Esophagus squamous epithelium (tissue), 5 donors: ENCODE measurements at places on chromosomes 16 and 17. TPM values are rescaled to one million over a fixed set of nuclear protein-coding genes. Genes with fewer than 3 reads are reported as not detected.

DNA sequence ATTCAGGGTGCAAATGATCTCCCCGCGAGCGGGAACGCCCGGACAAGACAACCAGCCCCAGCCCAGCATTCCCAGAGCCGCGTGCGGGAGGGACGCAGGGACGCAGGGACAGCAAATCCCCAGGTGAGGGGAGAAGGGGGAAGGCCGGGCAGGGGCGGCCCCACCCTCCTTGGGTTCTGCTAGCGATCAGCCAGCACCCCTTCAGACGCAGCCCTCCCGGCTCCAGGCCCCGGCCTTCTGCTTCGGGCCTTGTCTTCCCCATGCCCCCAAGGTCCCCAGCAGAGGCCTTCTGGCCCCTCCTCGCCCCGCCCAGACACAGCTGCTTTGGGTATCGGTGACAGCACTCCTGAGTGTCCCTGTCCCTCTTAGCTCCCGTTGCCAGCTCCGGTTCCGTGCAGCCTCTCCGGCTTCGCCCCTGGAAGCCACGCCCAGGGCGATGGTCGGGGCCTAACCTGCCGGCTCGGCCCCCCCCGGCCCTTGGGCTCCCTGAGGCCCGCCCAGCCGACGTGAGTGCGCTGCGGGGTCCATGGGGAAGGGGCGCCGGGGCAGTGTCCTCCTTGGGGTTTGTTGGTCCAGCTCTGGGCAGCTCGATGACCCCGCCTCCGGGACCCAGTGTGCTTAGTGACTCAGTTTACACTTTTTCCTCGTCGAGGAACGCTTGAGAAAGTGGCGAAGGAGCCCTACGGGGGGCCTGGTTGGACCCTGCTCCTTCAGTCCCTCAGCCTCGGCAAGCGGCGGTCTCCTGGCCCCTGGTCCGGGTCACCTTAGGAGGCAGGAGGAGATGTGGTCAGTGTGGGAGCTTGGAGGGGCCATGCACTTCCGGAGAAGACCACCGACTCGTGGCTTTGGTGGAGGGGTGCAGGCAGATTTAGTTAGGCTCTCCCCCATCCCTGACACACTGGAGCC lies 50.5 kb upstream of the AMZ2 start:
- peaks cover 8% of the 10 kb centered on the region for H3K27me3 ChIP-seq
- peaks cover 49% of the 10 kb centered on the region for H3K4me1 ChIP-seq
- H3K27ac ChIP-seq: no peak overlapping the region
- peak overlapping the region; percentile 51 for H3K4me3 ChIP-seq
- DNase-seq: no peak
- no peaks in the 10 kb centered on the region for H3K36me3 ChIP-seq

- peaks cover 8% of the 10 kb centered on the region for H3K4me1 ChIP-seq
- no peak overlapping the region for H3K27ac ChIP-seq
- H3K27me3 ChIP-seq: no peaks in the 10 kb centered on the region
- no peak overlapping the region for H3K4me3 ChIP-seq
- no peaks in the 10 kb centered on the region for H3K36me3 ChIP-seq
Observed at GRCh38 chr17:80649200-80649644, 104.6 kb downstream of the RPTOR start.

Gene NPIPB13
- 0.94 TPM for total RNA-seq

GRCh38 chr16:85417156-85417860 lies 195.8 kb upstream of the GSE1 start:
- H3K4me3 ChIP-seq: no peak overlapping the region
- H3K36me3 ChIP-seq: no peaks in the 10 kb centered on the region
- H3K27ac ChIP-seq: no peak overlapping the region
- H3K27me3 ChIP-seq: no peaks in the 10 kb centered on the region

Gene CDH5
- 6.5 TPM for total RNA-seq

GRCh38 chr16:86252596-86252995 lies 257.7 kb upstream of the FOXF1 start:
- DNase-seq: no peak
- H3K36me3 ChIP-seq: no peaks in the 10 kb centered on the region
- H3K27me3 ChIP-seq: no peaks in the 10 kb centered on the region
- H3K4me3 ChIP-seq: no peak overlapping the region
- H3K4me1 ChIP-seq: no peaks in the 10 kb centered on the region

DNA sequence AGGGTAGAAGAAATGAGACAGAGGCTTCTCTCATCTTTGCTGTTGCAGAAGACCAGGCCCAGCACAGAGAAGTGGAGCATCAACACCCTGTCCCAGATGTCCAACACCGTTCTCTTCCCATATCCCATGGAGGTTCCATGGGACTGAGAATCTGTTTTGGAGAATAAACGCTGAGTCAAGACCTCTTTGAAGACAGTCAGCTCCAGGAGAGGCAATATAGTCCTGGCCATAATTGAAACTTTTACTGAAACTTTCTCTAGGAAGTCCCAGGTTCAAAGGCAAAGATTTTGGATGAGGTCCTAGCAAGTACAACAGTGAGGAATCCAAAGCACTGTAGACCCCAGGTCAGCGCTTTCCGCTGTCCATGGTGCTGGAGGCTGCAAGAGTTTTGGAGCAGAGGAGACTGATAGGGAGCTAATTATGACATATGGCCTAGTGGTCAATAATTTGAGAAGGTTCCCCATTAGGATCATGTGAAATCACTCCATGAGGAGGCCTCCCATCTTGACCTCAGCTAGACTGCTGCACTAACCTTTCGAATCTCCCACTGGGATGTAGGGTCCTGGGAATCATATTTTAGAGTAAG lies 36.0 kb downstream of the OSBPL7 start:
- H3K4me1 ChIP-seq: peaks cover 12% of the 10 kb centered on the region
- no peak overlapping the region for H3K27ac ChIP-seq
- no peaks in the 10 kb centered on the region for H3K36me3 ChIP-seq
- peaks cover 10% of the 10 kb centered on the region for H3K27me3 ChIP-seq
- no peak overlapping the region for H3K4me3 ChIP-seq

Gene KCTD11
- total RNA-seq: 18.5 TPM

Gene CTRB1
- not detected for total RNA-seq

Gene HYDIN
- 2.4 TPM for total RNA-seq

GRCh38 chr17:179781-180380 lies 1.6 kb downstream of the DOC2B start:
- H3K4me3 ChIP-seq: peak overlapping the region; percentile 34
- H3K4me1 ChIP-seq: peaks cover 25% of the 10 kb centered on the region
- H3K27ac ChIP-seq: peak overlapping the region; percentile 84
- no peaks in the 10 kb centered on the region for H3K36me3 ChIP-seq
- peaks cover 86% of the 10 kb centered on the region for H3K27me3 ChIP-seq

Gene MPP2
- total RNA-seq: 3.6 TPM

Gene SOCS1
- total RNA-seq: 4.4 TPM

- peaks cover 42% of the 10 kb centered on the region for H3K4me1 ChIP-seq
- no peak overlapping the region for H3K27ac ChIP-seq
- no peak for DNase-seq
- H3K4me3 ChIP-seq: no peak overlapping the region
- H3K27me3 ChIP-seq: no peaks in the 10 kb centered on the region
Observed at GRCh38 chr16:17360693-17361122, 110.1 kb downstream of the XYLT1 start.

Gene MLKL
- 16.6 TPM for total RNA-seq

Gene SLC5A11
- not detected for total RNA-seq

DNA sequence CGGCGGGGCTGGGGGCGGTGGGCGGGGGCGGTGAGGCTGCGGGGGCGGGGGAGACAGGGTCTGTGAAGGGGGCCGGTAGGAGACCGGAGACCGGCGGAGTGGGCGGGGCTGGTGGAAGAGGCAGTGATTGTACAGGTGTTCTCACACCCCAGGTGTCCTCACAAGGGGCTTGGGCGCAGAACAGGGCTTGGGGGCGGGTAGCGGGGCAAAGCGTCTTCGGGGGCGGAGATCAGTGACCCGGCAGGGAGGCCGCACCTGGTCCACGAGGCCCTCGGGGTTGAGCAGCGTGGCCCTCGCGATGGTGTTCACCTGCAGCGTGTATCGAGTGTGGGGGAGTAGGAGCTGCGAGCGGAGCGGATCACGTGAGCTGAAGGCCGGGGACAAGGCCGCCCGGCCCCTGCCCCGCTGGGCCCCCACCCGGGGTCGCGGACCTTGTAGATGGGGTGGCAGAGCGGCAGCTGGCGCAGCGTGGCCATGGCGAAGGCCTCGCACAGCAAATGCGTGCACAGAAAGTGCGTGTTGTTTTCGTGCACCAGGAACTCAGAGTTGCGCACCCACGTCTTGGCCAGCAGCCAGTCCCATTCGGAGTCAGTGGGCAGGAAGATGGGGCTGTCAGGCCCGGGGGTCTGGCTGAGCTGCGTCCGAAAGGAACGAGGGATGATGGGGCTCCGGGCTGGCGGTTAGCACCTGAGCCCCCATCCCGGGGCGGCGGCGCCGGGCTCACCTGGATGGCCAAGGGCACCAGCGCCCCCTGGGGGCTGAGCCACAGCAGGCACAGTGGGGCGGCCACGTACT lies 8.5 kb downstream of the ALOXE3 start:
- H3K27ac ChIP-seq: peak overlapping the region; percentile 21
- H3K36me3 ChIP-seq: no peaks in the 10 kb centered on the region
- peaks cover 69% of the 10 kb centered on the region for H3K27me3 ChIP-seq
- H3K4me1 ChIP-seq: peaks cover 11% of the 10 kb centered on the region
- H3K4me3 ChIP-seq: peak overlapping the region; percentile 50

- H3K36me3 ChIP-seq: no peaks in the 10 kb centered on the region
- no peak for DNase-seq
- peaks cover 36% of the 10 kb centered on the region for H3K4me1 ChIP-seq
Observed at GRCh38 chr17:60134396-60135150, 15.2 kb upstream of the CA4 start.

Gene RND2
- 0.53 TPM for total RNA-seq

Gene C17orf107
- 0.88 TPM for total RNA-seq

Gene ITGB3
- total RNA-seq: 4.9 TPM

GRCh38 chr17:67784364-67785121 lies 40.8 kb upstream of the BPTF start:
- no peak overlapping the region for H3K4me3 ChIP-seq
- H3K27ac ChIP-seq: no peak overlapping the region
- H3K36me3 ChIP-seq: no peaks in the 10 kb centered on the region
- no peak for DNase-seq
- no peaks in the 10 kb centered on the region for H3K27me3 ChIP-seq
- peaks cover 6% of the 10 kb centered on the region for H3K4me1 ChIP-seq

Gene CCL17
- 1.3 TPM for total RNA-seq

GRCh38 chr16:51569203-51569931 lies 418.3 kb upstream of the SALL1 start:
- H3K36me3 ChIP-seq: no peaks in the 10 kb centered on the region
- H3K4me3 ChIP-seq: no peak overlapping the region
- no peaks in the 10 kb centered on the region for H3K4me1 ChIP-seq
- no peak for DNase-seq
- no peak overlapping the region for H3K27ac ChIP-seq

Gene SLFN5
- 20.4 TPM for total RNA-seq

GRCh38 chr17:49162866-49163265 lies 30.3 kb downstream of the B4GALNT2 start:
- H3K27ac ChIP-seq: no peak overlapping the region
- no peak overlapping the region for H3K4me3 ChIP-seq
- H3K36me3 ChIP-seq: no peaks in the 10 kb centered on the region
- H3K27me3 ChIP-seq: peaks cover 87% of the 10 kb centered on the region
- no peak for DNase-seq
- no peaks in the 10 kb centered on the region for H3K4me1 ChIP-seq

DNA sequence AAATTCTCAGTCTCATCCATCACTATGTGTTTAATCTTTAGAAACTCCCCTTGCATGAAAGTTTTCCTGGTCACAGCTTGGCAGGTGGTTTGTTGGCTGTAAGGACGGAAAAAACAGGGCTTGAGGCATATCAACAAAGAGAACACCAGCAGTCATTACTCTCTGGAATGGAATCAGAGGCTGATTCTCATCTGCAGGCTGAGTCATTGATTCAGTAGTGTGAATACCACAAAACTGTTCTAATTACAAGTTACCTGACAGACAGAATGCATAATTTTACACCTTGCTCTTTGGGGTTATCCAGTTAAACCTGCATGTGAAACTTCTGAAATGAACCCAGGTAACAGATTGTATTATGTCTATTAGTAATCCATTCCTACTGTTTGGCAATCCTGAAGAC lies 11.5 kb upstream of the SLFN12L start:
- H3K27ac ChIP-seq: no peak overlapping the region
- H3K4me1 ChIP-seq: no peaks in the 10 kb centered on the region
- H3K4me3 ChIP-seq: no peak overlapping the region
- no peaks in the 10 kb centered on the region for H3K36me3 ChIP-seq
- H3K27me3 ChIP-seq: no peaks in the 10 kb centered on the region
- no peak for DNase-seq

DNA sequence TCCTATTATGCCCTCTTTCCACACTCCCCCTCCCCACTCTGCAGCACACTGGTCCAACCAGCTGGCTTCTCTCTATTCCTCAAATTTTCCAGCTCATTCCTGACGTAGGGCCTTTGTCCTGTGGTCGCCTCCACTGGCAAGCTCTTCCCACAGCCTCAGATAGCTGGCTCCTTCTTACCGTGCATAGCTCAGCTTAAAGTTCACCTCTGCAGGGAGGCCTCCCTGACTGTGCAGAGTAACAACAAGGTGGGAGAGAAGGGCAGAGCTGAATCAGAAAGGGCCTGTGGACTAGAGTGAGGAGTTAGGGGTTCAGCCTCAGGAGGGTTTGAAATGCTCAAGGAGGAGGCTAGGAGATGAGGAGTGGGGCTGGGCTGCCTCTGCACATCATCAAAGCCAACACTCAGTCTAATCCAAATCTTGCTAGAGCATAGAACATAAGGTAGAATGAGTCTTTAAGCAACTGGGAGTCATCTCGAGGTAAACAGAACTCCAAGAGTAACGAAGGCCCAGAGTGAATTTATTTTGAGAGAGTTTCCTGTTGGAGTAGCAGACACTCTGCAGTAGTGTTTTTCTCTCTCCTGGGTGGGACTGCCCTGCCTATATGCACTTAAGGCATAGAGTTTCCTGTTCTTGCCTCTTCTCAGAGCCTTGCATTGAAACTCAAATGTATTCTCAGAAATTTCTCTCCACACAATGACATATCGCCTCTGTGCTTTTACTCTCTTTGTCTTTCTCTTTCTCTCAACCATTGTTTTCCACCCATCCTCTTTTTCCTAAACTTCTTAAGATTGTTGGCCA lies 19.4 kb downstream of the SPPL2C start:
- no peak overlapping the region for H3K27ac ChIP-seq
- no peak for DNase-seq
- H3K27me3 ChIP-seq: no peaks in the 10 kb centered on the region
- H3K36me3 ChIP-seq: no peaks in the 10 kb centered on the region

DNA sequence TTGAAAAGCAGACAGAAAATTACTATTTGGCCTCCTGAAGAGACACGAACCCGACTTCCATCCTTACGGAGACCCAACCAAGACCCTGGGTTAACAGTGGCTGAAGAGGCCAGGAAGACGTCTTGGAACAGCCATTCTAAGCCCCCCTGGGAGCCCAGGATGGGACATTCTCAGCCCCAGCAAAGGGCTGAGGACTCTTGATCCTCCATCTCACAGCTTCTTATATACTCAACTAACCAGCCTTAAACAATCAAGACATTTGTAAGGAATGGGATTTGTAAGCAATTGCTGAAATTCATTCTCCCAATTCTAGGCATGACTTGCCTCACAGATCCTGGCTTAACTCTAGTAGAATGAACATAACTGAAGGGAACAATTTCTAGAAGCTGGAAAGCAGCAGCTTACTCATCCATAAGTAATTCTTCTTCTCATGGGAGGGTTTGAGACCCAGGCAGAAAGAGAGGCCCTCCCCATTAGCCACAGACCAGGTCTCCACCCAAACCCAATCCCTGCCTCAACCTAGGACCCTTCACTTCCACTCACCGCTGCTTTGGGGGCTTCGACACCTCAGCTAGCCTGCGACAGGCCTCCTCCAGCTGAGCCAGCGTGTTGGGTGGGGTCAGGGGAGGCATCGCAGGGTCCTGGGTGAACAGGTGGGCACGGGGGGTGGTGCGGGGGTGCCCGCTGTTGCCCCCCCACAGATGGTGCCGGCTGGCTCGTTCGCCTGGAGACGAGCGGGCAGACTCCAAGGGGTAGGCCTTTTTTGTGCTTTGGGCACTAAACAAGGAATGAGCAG lies 25.5 kb downstream of the AXIN2 start:
- H3K27ac ChIP-seq: peak overlapping the region; percentile 46
- H3K36me3 ChIP-seq: peaks cover 3% of the 10 kb centered on the region

Gene KRT32
- total RNA-seq: 5.0 TPM
